ENCODE measurements at places on chromosomes 2 and 18.

DNA sequence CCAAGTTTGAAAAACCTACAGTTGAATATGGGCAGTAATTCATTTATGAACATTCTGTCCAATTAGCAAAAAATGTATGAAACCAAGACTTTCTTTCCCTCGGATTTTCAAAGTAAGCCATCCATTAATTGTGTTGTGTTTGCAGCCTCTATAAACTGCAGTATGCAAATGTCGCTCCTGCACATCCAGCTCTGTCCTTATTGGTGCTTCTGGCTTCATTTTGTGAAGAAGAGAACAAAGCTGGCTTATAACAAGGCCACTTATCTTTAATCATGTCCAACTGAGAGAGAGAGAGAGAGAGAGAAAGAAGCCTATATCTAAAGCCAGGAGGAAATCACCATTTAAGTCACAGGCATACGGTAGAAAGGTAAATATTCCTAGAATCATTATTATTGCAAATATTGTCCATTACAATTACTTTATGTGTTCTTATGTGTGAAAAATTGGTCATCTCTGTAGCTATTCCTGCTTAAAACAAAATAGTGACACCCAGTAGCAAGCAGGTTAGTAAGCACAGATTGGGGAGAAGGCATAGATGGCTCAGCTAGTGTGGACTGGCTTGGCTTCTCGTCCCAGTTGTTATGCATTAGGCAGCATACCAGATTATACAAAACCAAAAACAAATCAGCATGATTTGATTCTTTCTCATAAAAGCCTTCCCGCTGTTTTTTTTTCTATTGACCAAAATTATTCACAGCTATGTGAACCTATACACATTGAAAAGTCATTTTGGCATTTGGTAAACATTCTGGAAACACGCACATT is 726.4 kb upstream of the SOX11 start:
- DNase-seq = no peak

DNA sequence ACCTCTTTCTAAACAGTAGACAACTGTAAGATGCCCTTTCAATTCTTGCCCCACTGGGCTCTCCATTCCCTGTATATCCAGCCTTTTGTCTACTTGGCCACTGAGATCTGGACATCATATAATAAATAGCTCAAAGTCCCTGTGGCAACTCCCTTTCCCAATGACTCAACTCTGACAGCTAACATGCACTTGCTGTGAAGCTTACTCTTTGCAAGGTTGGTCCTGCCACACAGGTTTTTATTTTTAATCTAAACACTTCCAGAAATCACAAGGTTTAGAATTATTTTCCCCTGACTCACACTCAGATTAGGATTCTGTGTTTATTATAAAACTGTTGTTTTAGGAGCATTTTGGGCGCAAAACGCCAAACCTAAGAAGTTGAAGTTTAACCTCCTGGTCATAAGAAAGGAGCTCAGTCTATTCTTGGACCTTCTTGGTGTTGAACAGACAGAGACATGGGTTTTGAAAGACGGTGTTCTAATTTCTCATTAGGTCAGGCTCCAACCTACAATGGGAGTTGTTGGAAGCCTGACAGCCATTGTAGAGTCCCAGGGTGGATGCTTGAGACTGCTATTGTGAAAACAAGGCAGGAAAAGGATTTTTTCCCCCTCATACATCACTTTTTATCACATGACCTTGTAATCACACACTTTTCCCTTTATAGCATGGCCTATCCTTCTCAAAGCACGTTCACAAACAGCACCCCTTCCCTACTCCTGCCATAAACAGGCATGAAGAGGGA is 124.7 kb upstream of the SERPINE2 start:
- no peak for DNase-seq

- DNase-seq = no peak
Measured at GRCh38 chr2:110140401-110140800, 24.8 kb upstream of the MALL start.

DNA sequence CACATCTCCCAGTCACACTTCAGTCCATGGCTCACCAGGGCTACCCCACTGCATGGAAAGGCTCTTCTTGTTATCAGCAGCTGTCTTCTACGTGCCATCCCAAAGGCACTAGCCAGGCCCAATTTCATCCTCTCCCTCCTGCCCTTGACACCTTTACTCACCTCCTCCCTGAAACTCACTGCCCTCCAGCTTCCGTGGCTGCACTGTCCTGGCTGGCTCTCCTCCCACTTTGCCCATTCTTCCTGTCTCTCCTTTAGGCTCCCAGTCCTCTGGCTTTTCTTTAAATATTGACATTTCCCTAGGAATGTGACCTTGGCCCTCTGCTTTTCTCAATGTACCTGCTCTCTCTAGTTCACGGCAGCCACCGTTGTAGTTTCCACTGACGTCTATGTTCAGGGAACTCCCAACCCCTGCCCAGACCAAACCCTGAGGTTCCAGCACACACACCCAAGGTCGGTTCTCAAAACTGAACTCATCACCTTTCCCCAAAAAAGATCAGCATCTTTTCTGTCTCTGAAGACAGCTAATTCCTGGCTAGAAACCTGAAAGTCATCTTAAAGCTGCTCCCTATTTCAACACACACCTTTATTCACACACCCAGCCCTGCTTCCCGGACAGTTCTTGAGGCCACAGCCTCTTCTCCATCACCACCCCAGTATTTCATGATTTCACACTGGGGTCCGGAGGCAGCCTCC is 36.7 kb downstream of the WDFY1 start:
- DNase-seq = no peak

DNA sequence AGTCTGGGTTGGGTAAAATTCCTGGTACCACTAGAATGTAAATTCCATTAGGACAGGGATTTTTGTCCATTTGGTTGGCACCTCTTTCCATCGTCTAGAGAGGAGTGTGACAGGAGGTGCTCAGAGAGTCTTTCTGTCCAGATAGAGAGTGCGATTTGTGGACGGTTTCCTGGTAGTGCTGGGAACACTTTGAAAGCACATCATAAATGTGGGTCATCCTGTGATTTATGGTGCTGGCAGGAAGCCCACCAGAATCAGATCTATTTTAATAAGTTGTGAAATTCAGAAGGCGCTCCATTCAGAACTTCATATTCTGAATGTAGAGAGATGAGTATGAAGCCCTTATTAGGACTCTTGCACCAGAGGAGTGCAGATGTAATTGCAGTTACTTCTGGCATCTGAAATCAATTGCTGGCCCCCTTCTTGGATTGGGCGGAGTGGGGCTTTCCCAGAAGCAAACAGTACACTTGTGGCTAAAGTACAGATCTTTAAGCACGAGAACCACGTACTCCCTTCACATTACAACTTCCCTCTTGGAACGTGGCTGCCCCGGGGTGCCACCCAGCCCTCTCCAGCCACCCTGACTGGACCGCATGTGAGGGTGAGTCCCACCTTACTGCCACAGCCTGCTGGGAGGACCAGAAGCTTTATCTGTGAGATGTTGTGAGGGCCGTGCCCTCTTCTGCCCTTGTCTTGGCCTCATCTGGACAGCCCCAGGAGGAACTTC is 243.2 kb downstream of the MYO3B start:
- DNase-seq = no peak

DNA sequence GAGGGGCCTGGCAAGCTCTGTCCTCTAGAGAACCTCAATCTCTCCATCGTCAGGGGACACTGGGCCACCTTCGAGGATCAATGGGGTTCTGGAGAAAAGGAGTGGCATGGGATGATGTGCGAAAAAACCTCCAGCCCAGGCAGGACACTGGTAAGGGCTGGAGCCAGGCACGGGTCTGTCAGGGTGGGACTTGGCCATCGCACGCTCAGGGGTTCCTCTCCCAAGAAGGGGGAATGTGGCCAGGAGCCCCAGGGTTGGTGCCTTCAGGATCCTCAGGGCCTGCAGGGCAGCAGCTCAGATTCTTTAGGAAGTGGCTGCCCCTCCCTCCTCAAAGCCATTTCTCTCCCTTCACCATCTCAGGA is 46.8 kb upstream of the PLB1 start:
- no peak for DNase-seq

DNA sequence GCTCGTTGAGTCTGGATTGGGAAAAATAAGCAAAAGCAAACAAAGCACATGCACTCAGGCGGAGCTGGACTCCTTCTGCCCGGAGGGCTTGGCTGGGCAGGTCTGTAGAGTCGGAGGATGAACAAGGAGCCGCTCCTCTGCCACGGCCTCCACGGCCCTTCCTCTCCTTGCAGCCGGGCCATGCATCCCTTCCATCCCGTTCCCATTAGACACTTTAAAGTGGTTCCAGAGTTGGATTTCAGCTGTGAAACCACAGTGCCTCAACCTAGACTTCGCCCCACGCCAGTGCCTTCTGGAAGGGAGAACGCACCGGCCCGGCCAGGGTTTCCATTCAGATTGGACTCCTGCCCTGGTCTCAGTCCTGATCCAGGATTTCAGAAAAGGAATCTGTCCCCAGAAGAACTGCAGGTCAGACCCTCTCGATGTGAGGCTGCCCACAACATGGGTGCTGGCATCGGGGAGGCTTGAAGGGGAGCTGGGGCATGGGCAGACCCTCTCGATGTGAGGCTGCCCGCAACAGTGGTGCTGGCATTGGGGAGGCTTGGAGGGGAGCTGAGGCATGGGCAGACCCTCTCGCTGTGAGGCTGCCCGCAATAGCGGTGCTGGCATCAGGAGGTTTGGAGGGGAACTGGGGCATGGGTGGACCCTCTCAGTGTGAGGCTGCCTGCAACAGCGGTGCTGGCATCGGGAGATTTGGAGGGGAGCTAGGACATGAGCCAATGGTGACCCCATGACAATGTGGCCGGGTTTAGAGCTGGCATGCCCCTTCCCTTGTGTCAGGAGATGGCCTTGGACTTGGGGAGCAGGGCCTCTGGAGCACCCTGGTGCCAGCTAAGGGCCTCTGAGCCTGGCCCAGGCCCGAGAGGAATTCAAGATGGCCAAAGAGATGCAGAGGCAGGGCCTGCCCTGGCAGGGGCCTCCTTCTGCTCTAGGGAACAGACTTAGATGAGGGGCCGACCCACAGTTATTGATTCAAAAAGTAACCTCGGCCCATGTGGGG is 304.5 kb downstream of the NDUFA10 start:
- no peak for DNase-seq

GRCh38 chr2:109295781-109296117 is 166.7 kb downstream of the SH3RF3 start:
- DNase-seq = no peak

- DNase-seq = no peak
Measured at GRCh38 chr2:32119161-32119560, 46.5 kb upstream of the SLC30A6 start.

DNA sequence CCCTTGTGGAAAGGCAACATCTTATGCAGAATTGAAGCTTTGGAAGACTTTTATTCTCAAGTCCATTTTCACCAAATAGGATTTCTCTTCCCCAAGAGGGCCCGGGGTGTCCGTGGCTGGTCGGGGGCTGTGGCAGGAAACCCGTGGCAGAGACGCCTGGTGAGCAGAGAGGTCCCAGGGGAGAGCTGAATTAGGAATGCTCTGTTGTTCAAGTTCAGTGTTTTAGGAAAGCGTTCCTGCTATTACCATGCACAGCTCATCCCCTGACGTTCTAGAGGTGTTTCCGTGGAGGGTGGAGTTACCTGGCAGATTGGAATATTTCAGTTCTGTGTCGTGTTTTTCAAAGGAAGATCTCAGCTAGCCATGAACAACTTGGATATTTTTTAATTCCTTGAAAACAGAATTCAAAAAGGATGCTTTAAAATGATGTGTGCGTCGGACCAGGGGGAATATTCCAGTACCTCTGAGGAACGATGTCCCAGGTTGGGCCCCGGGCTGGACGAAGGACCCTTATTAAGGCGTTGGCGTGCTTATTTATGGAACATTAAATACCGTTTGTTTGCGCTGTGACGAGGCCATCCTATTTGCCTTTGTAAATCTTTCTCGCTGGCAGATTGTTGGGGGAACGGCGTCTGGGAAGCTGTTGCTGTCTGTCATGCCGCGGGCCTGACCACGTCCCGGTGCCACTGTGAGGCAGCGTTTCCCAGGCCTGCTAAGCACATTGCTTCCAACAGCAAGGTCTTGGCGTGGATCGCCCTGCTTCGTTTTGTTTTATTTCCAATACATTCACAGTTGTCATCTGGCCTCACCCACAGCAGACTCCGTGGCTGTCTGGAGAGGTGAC is 8.2 kb downstream of the NFATC1 start:
- DNase-seq = no peak

- no peak for DNase-seq
Measured at GRCh38 chr2:107197594-107198294, 311.8 kb upstream of the ST6GAL2 start.

GRCh38 chr2:217632043-217632442 is 370.8 kb downstream of the TNS1 start:
- no peak for DNase-seq

GRCh38 chr2:64722291-64723044 is 68.8 kb upstream of the SERTAD2 start:
- no peak for DNase-seq

DNA sequence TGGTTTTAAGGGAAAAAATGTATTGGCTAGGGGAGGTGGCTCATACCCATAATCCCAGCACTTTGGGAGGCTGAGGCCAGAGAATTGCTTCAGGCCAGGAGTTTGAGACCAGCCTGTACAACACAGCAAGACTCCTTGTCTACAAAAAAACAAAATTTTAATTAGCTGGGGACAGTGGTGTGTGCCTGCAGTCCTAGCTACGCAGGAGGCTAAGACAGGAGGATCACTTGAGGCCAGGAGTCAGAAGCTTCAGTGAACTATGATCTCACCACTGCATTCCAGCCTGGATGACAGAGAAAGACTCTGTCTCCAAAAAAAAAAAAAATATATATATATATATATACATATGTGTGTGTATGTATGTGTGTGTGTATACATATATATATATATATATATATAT is 18.5 kb downstream of the CCDC88A start:
- peak; percentile 23 for DNase-seq

- DNase-seq = peak; percentile 6
Measured at GRCh38 chr2:67667054-67667908, 270.1 kb downstream of the ETAA1 start.

GRCh38 chr2:160220545-160221009 is 20.5 kb upstream of the ITGB6 start:
- DNase-seq = no peak

DNA sequence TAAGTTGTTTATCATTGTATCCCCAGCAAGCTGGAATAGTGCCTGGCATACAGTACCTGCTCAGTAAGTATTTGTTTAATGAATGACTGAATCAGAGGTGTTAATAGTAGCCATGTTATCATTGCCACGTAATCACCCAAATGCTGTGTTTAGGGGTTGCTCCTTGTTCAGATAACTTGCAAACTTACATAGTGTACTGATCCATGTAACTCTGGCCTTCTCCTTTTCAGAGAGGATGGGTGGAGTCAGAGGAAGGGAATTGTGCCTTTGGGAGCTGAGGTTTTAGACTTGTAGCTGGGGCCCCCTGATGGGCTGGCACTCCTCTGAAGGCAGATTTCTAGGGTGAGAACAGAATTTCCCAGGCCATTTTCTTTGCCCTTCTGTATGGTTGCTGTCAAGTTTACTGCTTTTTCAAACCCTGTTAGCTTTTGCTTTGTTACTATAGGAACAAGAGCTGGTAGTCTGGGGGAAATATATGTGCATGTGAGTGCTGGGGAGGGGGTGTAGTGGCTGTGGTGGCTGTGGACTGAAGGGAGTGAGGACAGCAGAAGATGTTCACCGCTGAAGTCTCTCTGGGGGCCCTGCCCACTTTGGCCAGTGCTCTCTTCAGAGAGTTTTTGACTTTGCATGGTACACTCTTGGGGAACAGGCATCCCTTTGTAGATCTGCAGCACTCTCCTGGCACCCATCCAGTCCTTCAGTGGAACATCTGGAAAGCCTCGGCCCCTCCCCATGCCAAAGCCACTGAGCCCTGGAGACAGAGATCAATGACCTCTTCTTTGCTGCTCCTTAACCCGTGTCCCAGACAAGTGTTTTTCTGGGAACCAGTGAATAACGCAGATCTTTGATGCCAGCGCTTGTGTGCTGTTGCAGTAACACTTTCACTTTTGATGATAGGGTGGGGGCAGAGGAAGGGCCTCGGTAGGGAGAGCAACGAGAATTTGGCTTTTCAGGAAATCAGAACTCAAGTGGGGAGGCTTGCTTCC is 209.0 kb downstream of the PRKCE start:
- peak; percentile 54 for DNase-seq

GRCh38 chr18:64807560-64807959 is 658.7 kb upstream of the LINC00305 start:
- DNase-seq = no peak

All from HCEC 1CT (cell line).